ENCODE measurements at places on chromosomes 3 and 15.

DNA sequence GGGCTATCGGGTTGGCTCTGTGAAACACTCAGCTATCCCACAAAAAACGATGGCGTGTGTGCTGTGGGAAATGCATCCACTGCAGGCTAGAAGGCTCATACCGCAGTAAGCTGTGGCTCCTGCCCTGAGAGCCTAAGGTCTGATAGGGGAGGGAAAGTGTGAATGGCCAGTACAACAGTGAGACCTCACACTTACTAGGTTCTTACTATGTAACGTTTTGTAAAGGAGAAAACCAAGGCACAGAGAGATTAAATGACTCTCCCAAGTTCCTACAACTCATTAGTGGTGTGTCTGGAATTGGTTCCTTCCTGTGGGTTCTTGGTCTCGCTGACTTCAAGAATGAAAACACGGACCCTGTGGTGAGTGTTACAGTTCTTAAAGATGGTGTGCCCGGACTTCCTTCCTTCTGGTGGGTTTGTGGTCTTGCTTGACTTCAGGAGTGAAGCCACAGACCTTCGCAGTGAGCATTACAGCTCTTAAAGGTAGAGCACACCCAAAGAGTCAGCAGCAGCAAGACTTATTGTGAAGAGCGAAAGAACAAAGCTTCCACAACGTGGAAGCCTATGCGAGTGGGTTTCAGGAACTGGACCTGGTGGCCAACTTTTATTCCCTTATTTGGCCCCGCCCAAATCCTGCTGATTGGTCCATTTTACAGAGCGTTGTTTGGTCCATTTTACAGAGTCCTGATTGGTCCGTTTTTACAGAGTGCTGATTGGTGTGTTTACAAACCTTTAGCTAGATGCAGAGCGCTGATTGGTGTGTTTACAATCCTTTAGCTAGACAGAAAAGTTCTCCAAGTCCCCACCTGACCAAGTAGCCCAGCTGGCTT, 161.7 kb downstream of the POLR2M start:
- DNase-seq: no peak

- no peak for DNase-seq
Observed at GRCh38 chr3:53808496-53808895, 37.7 kb downstream of the CHDH start.

- no peak for DNase-seq
Observed at GRCh38 chr3:144859161-144859560, 887.5 kb downstream of the DIPK2A start.

GRCh38 chr3:122627301-122627700, 49.9 kb downstream of the PARP15 start:
- DNase-seq: peak; percentile 50

- DNase-seq: no peak
Observed at GRCh38 chr3:176190755-176191154, 1006.5 kb downstream of the TBL1XR1 start.

- DNase-seq: no peak
Observed at GRCh38 chr15:79804838-79805237, 92.0 kb downstream of the MTHFS start.

GRCh38 chr15:68073576-68074288, 19.6 kb downstream of the PIAS1 start:
- no peak for DNase-seq

- no peak for DNase-seq
Observed at GRCh38 chr3:49725906-49726681, 2.3 kb upstream of the GMPPB start.

- peak; percentile 23 for DNase-seq
Observed at GRCh38 chr15:32866454-32867312, 148.9 kb downstream of the GREM1 start.

- DNase-seq: no peak
Observed at GRCh38 chr3:71629711-71630110, 46.2 kb upstream of the FOXP1 start.

DNA sequence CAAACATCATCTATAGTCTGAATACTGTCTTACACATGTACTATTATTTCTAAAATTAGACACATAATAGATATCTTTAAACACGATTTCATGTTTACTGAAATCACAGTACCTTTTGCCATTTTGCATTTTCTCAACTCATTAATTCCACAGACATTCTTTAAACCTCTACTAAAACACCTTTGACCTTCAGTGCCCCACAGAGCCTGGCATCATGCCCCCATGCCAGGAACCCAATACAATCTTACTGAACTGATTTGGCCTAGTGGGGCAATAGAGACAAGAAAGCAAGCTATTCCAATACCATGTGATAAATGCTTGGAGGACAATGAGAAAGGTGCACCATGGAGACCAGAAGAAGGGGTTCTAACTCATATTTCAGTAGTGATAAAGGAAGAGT, 19.3 kb upstream of the GUCA1C start:
- DNase-seq: no peak

GRCh38 chr15:98859149-98859548, 148.4 kb downstream of the PGPEP1L start:
- no peak for DNase-seq

DNA sequence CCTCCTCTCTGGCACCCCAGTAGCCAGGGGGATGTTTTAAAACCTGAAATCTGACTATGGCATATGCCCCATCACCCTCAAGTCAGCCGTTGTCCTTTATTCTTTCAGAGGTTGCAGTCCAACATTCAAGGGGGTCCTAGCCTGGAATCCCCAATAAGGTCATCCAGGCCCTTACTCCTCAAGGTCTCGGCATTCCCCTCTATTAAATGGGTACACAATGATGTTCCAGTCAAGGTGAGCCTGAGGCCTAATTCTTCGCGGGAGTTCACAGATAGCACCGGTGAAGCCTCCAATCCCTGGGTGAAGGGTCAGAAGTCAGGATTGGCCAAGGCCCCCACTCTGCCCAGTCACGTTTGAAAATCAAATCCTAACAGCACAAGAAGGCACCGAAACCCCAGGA, 8.1 kb upstream of the SEMA3F start:
- no peak for DNase-seq

GRCh38 chr15:80441714-80442113, 37.5 kb downstream of the ARNT2 start:
- no peak for DNase-seq

DNA sequence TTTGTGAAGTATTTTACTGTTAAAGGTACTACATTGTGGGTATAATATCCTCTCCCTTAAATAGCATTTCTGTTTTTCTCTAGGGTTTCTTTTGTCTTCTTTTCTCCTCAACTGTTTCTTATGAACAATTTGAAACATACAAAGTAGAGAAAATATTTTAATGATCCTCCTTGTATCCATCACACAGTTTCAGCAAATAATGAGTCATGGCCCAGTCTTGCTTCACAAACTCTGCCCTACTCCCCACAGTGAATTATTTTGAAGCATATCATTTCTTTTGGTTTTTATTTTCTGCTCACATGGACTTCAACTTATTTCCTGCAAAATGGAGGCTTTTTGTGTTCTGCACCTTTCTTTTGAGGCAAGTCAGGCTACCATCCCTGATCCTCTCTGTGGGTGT, 6.1 kb upstream of the SCAANT1 start:
- peak; percentile 54 for DNase-seq

DNA sequence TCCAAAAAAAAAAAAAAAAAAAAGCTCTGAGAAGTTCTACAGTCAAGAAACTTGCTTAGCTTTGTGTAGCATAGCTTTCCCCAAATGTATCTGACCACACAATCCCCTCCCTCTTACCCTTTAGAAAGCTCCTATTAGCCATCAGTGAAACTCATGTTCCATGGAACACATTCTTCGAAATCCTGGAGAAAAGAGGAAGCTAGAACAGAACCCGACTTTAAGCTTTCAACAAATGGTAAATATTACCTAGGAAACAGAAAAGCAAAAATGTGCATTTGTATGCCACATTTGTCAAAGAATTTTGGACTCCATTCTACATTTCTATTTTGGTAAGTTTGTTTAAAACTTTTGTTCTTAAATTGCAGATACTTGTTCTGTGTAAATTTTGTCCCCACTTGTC, 17.4 kb upstream of the CRTC3 start:
- DNase-seq: no peak

DNA sequence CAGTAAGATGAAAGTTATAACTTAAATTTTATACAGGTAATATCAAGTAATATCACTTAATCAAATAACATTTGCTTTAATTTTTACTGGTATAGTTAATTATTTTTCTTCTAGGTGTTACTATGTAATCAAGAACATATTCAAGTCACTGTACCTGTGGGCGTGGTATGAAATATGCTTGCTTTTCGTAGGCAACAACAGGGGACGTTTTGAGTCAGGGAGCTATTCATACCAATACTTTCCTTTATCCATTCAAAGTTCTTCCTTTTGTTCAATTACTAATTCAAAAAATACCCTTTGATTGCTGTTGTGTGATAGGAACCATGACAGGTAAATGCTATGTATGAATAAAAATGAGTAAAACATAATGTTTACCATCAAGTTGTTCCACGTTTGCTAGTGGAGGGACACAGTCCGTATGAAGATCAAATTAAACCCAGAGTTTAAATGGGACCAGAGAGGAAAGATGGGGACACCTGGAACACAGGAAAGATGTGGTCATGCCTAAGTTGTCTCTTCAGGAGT, 654.0 kb upstream of the KCNMB2 start:
- DNase-seq: no peak

GRCh38 chr3:133663569-133664313, 2.0 kb upstream of the TOPBP1 start:
- DNase-seq: peak; percentile 57

DNA sequence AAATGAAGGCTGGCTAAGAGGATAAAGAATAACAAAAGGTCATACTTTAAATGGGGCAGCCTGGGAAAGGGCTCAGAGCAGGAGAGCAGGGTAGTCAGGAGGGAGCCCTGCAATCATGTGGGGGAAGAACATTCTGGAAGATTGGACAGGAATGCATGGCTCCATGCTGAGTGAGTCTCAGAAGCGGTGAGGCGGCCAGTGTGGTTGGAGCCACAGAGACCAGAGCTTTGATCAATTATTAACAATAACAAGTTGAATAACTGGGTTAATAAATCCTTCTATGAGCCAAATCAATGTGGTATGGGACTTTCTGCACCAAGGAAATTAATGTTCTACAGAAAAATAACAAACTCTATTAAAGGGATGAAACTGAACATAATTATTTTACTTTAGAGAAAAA, 57.9 kb upstream of the DCUN1D1 start:
- DNase-seq: no peak

DNA sequence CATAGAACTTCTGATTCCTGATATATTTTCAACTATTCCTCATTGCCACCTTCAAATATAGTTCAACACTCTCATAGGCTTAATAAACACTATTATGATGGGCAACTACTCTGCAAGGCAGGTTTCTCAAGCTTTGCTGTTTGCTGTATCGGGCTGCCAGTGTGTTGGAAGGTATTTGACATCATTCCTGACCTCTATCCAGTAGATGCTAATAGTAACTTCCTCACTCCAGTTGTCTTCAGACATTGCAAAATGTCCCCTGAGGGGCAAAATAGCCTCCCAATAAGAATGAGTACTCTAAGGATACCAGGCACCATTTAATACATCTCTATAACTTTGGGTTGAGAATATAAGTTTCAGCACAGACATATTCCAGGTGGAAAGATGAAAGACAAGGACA, 147.5 kb upstream of the PFN2 start:
- no peak for DNase-seq

DNA sequence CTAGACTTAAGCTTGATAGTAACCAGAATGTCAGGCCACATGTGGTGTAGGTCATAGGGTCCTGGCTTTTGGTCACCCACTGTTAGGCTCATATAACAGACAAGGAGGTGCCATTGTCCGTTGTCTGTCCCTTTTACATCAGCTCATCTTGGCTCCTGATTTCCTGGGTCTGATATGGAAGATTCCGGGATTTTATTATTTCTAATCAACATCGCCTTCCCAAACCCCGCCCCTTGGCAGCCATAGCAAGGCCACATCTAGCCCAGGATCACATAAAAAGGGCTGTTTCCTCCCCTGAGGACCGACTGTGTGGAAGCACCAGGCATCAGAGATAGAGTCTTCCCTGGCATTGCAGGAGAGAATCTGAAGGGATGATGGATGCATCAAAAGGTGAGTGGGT, at the start of gene TGM4:
Gene TGM4 (plus strand): TSS at position 301 of the 400 bp plus-strand sequence. CDS start 71 bp downstream, at position 372.
- DNase-seq: no peak

DNA sequence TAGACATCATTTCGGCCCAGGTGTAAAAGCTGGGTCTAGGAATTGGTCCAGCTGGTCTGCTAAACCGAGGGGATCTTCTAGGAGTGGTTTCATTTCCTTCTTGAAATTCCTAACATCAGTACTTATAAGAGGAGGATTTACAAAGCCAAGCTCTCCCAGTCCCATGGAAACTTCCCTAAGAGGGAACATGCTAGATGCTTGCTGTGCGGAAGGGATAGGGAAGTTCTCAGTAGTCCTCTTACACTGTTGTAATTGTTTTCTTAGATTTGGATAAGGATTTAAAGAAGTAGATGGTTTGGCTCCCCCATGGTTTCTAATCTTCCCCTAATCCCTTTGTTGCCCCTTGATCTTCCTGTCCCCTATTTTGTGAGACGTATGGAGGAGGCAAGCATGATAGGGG, 89.7 kb upstream of the XCR1 start:
- DNase-seq: no peak
